ENCODE measurements at places on chromosomes 12 and 14. TPM values are rescaled to one million over a fixed set of nuclear protein-coding genes. Genes with fewer than 3 reads are reported as not detected.

The NOS1 gene
- total RNA-seq: not detected

DNA sequence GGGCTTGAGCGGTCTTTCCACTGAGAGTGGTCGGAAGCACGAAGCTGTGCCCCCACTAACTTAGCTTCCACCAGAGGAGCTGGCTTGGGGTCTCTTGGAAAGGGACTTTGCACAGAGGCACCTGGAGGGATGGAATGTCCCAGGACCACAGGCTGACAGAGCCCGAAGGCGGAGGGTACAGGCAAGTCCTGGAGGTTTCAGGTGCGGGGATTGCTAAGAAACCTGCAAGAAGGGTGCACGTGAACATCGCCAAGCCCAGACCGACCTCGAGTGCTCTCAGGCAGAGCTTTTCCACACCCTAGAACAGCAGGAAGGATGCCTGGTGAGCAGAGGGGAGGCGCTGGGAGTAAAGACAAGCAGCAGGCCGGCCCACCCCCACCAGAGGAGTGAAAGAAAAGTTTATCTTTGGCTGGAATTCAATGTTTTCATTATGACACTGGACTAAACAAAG, 61.6 kb downstream of the SERPINA3 start:
- no peak overlapping the region for H3K27ac ChIP-seq
- peaks cover 28% of the 10 kb centered on the region for H3K27me3 ChIP-seq
- DNase-seq: no peak

DNA sequence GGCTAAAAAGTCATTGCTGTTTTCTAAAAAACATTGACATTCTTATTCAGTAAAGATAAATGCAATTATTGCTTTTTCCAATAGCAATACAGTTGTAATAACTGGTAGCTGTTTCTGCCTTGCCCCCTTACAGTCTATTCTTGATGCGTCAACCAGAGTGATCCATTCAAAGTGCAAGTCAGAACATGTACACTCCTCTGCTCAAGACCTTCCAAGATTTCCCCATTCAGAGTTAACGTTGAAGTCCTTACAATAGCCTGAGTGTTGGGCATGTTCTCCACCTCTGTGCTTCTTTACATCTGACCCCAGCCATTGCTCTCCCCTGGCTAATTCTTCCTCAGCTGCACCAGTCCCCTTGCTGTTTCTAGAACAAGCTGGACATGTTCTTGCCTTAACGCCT, 24.3 kb downstream of the VRK1 start:
- H3K27me3 ChIP-seq: no peaks in the 10 kb centered on the region
- H3K4me3 ChIP-seq: no peak overlapping the region
- H3K4me1 ChIP-seq: peaks cover 55% of the 10 kb centered on the region

DNA sequence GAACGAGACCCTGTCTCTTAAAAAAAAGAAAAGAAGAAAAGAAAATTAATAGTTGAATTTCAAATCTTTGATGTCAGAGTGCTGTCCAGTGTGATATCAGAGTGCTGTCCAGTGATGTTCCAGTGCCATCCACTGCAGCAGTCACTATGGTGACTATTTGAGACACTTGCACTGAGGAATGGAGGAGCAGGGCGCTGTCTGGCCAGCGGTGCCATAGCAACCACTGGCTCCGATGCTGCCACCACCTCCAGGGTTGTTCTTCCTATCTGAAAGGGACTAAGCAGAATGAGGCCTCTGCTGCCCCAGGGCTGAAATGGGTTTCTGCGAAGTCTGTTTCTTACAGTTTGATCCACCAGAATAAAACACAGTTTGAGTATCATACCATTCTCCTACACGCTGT, 272.9 kb downstream of the NUAK1 start:
- H3K4me1 ChIP-seq: no peaks in the 10 kb centered on the region
- H3K27ac ChIP-seq: no peak overlapping the region

DNA sequence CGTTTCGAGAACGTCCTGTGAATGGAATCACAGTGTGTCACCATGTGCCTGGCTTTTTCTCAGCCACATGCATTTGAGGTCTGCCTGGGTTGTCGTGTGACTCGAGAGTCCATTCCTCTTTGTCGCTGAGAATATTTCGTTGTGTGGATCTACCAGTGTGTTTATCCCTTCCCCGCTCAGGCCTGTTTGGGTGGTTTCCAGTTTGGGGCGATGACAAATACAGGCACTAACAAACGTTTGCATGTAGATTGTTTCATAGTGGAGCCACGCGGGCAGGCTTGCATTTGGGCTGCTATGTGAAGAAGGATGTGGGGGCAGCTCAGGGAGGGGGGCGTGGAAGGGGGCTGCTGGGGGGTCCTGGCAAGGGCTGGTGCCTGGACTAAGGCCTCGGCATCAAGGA, 14.1 kb downstream of the RIN3 start:
- no peak for DNase-seq
- peak overlapping the region; percentile 88 for H3K4me3 ChIP-seq
- H3K27ac ChIP-seq: peak overlapping the region; percentile 100

The TAS2R31 gene
- total RNA-seq: 11.4 TPM

The GLIPR1L2 gene
- 1.0 TPM for total RNA-seq

DNA sequence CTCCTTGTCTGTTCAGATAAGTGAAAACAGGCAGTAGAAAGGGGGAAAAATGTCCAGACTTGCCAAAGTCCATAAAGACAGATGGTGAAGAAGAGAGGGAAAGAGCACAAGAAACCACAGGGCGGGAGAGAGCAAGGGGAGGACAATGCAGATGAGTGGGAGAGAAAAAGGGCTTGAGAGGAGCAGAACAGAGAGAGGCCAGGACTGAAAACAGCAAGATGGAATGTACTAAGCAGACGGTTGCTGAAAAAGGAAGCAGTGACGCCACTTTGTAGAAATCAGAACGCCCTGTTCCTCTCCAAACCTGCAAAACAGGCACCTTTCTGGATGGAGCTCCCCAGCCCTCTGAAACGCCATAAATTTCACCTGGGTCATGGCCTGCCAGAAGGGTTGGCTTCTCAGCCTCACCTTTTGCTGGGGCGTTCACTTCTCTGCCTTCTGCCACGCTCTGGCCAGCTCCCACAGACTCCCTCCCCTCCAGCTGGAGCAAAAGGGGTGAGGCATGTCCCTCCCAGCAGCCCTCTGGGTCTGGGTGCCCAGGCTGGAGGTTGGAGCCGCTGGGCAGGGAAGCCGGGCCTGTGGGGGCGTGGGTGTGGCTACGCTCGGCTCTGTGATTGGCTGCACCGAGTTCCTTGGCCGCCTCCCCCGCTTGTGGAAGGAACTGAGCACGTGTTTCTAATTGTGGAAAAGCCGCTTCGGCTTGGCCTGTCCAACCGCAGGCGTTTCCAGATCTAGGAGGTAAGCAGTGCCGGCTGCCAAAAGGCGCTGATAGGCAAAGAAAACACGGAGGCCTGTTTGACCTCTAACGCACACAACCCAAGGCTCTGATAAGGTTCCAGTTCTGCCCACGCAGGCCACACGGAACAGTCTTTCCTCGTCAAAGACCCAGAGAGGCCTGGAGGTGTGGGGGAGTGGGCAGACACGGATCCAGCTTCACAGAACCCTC, 29.3 kb downstream of the SLC7A8 start:
- no peak overlapping the region for H3K4me3 ChIP-seq
- H3K4me1 ChIP-seq: no peaks in the 10 kb centered on the region
- no peaks in the 10 kb centered on the region for H3K36me3 ChIP-seq
- no peak for DNase-seq
- peaks cover 6% of the 10 kb centered on the region for H3K27me3 ChIP-seq

DNA sequence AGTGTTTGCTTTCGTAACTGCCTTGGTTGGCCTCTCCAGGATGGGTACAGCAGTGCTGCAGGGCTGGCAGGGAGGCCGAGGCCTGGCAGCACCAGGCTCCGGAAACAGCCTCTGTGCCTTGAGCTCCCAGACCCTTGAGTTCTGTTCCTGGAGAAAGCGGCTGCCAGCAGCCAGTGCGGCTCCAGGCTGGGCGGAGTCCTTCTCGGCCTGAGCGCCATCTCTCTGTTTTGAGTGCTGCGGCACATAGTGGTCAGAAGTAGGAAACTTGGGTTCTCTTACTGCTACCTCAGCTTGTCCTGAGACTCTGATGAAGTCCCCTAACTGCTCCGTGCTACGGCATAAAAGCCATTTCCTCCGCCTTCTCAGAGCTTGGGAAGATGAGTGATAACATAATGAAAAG, 65.9 kb downstream of the KCNA1 start:
- no peak overlapping the region for H3K4me3 ChIP-seq
- no peak overlapping the region for H3K27ac ChIP-seq
- peaks cover 21% of the 10 kb centered on the region for H3K27me3 ChIP-seq
- H3K36me3 ChIP-seq: no peaks in the 10 kb centered on the region

DNA sequence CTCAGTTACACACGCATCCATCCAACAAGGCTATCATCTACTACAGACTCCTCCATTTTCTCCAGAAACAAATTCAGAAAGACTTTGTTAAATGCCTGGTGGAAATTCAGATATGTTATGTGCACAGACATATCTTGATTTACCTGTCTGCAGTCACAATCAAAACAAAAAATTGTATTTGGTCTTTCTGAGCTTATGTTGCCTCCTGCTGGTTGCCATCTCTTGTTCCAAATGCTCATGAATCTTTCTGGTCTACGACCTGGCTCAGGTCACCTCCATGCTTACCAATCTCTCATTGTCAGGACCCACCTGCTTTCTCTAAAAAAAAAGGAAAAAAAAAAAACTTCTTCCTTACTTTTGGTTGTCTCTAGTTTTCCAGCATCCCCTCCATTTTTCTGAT, 169.2 kb upstream of the PLXNC1 start:
- no peak overlapping the region for H3K27ac ChIP-seq
- H3K27me3 ChIP-seq: peaks cover 5% of the 10 kb centered on the region
- no peaks in the 10 kb centered on the region for H3K36me3 ChIP-seq
- no peak overlapping the region for H3K4me3 ChIP-seq

The FAM181A gene
- total RNA-seq: not detected

The KRT6C gene
- not detected for total RNA-seq

DNA sequence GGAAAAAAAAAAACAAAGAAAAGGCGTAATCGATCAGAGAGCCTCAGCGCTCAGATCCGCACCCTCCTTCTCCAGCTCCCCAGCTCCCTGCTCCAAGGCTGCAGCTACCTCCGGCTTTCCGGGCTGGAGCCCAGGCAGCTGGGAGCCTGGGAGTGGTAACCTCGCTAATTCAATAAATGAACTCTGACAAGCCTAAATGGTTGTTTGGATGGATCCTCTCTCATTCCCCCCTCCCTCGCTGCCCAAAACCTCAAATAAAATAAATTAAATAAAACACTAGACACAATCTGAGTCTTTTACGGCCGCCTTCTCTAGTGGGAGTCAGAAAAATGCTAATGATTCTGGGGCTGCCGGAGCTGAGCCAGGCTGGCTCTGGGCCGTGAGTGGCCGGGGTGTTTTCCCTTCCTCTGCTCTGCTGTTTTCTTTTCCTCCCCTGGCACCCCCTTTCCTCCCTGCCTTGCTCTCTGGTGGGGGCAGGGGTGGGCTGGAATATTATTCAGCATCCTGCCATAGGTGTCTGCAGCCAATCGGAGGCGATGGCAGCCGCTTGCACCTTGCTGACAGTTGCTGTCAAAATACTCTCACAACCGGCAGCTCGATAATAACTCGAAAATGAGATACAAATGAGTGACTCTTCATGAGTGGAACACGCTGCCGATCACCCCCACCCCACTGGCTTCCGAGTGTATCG, 76.1 kb downstream of the RBM19 start:
- no peak overlapping the region for H3K27ac ChIP-seq
- H3K4me3 ChIP-seq: no peak overlapping the region
- H3K27me3 ChIP-seq: no peaks in the 10 kb centered on the region
- no peaks in the 10 kb centered on the region for H3K36me3 ChIP-seq
- peak; percentile 15 for DNase-seq

The TAPBPL gene
- 24.6 TPM for total RNA-seq

DNA sequence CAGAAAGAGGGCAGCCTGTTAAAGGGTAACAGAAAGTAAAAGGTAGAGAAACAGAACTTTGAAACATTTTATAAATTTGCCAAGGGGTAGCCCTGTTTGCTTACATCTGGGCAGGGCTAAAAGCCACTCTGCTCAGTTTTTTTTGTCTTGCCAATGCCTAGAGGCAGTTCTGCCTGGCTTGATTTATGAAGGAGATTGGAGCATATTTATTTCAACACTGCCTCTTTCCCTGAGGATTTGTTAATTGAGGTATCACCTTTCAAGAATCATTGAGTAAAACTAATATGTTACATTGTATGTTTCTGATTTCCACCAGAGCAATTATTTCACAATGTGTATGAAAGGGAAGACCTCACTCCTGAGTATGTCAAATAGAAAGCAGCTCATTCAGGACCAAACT, 160.8 kb downstream of the GXYLT1 start:
- DNase-seq: no peak
- no peak overlapping the region for H3K27ac ChIP-seq
- no peaks in the 10 kb centered on the region for H3K36me3 ChIP-seq
- no peak overlapping the region for H3K4me3 ChIP-seq

DNA sequence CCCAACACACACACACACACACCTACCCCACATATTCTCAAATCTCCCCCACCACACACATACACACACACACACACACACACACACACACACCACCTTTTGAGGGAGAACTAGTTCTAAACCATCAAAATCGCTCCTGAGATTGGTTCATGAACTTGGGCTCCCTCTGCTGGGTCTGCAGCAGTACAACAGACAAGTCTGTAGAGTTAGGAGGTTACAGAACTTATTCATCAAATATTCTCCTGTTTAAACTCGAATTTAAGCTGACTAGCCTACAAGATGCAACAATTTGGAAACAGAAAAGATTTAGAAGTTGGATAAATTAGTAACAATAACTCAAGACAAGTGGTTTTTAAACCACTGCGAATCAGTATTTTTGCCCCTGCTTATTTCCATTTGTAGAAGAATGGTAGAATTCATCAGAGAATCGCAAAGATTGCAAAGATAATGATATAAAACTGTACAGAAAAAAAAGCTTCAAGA, 136.4 kb upstream of the USP15 start:
- H3K27me3 ChIP-seq: peaks cover 6% of the 10 kb centered on the region
- H3K36me3 ChIP-seq: no peaks in the 10 kb centered on the region

The NEUROD4 gene
- total RNA-seq: not detected

The TMEM119 gene
- total RNA-seq: not detected

The SOAT2 gene
- 0.26 TPM for total RNA-seq

- H3K4me1 ChIP-seq: no peaks in the 10 kb centered on the region
- H3K36me3 ChIP-seq: no peaks in the 10 kb centered on the region
- DNase-seq: no peak
Measured at GRCh38 chr14:38882533-38882932, 220.5 kb downstream of the SEC23A start.

- H3K4me3 ChIP-seq: no peak overlapping the region
- no peak overlapping the region for H3K27ac ChIP-seq
- H3K36me3 ChIP-seq: no peaks in the 10 kb centered on the region
- H3K27me3 ChIP-seq: no peaks in the 10 kb centered on the region
- no peak for DNase-seq
- H3K4me1 ChIP-seq: no peaks in the 10 kb centered on the region
Measured at GRCh38 chr14:38786921-38787320, 316.1 kb downstream of the SEC23A start.

- H3K4me3 ChIP-seq: no peak overlapping the region
- no peak for DNase-seq
- peaks cover 14% of the 10 kb centered on the region for H3K36me3 ChIP-seq
- H3K4me1 ChIP-seq: no peaks in the 10 kb centered on the region
- H3K27ac ChIP-seq: no peak overlapping the region
Measured at GRCh38 chr14:67050896-67051295, 138.3 kb upstream of the GARIN2 start.

Measured in natural killer cell treated with Interleukin-12 subunit alpha and Interleukin-12 subunit beta and Interleukin-15 and Interleukin-18, amount 100 ng/mL, for 72 hours (primary cell).